ENCODE measurements at places on chromosomes 12 and 14.

GRCh38 chr14:52032204-52032801 is 36.6 kb downstream of the NID2 start:
- DNase-seq: no peak

DNA sequence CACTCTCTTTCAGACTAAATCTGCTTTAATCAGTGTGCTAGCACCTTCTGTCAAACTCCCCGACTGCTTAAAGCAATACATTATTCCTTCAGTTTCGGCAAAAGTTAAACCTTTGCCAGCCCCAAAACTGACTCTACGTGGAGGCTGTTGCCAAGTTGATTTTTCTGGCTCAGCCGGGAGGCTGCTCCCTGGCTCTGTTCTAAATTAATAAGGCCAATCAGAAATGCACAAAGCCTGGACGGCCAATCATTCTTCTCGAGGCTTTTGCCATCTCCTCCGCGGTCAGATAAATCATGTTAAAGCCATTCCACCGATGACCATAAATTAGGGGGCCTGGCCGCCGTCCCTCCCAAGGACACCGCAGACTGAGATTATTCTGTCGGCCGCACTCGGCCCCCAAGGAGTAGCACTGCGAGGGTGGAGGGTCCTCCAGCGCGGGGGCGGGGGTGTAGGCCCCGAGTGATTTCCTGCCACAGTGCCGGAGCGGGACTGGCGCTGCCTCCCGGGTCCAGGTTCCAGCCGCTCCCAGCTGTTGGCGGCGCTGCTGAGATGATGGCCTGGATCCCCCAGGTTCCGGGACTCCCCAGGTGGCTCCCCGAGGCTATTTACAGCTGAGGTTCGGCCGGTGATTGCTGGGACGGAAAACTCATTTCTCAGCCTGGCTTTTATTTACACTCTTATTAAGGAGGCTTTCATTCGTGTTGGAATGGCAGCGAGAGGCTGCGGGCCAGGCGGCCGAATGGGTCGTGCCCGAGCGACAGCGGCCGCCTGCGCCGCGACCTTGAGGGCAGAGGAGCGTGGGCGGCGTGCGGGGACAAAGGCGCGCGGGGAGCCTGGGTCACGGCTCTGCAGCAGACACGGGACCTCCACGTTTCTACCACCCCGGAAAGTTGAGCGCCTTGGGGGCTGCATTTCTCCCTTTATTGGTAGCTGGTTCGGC is 165.1 kb downstream of the MON2 start:
- DNase-seq: no peak

GRCh38 chr12:34348836-34349672 is 326.8 kb downstream of the ALG10 start:
- DNase-seq: no peak

GRCh38 chr12:129871991-129872972 is 31.5 kb downstream of the TMEM132D start:
- no peak for DNase-seq

DNA sequence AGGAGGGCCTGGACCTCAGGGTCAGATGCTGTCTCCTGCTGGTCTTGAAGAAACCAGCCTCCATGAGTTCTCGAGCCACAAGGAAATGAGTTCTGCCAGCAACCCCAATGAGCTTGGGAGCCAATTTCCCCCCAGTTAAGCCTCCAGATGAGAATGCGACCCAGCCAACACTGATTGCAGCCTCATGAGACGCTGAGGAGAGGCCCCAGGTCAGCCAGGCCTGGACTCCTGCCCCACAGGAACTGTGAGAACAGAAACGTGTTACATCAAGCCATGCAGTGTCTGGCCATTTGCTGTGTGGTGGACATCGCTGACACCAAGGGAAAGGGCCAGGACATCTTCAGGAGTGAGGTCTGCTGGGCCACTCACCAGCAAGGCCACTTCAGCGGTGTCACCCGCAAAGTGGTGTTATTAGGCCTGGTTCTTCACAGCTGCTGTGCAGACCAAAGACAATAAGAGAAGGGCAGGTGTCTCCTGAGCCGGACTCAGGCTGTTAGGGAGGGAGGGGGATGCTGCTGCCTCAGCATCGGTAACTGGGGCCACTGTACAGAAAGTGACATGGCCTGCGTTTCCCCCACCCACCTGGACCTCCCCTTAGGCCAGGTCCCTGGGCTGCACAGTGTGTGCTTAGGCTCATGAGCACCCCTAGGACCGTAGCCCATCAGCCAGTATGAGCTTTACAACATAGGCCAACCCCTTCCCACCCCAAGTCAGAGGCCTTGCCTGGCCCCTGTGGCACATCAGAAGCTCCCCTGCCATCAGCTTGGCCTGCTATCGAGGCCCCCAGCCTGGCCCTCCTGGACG is 272.4 kb upstream of the RTL1 start:
- DNase-seq: no peak

- no peak for DNase-seq
Observed at GRCh38 chr12:53564941-53565340, 57.7 kb upstream of the NPFF start.

DNA sequence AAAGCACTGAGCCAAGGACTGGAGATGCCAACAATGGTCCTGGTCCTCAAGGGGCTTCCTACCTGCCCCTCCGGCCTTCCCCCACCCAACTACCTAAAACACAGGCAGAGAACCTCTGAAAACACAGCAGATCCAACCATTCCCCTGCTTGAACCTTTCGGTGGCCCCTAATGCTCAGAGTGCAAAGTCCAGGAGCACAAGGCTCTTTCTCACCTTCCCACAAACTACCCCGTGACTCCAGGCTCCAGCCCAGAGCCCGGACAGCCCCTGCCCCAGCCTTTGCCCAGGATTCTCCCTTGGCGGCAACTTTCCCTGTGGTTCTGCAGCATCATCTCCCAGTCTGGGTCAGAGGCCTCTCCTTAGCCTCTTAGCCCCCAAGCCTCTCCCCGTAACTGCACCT is 1.6 kb upstream of the CD9 start:
- DNase-seq: no peak

- no peak for DNase-seq
Observed at GRCh38 chr14:69713209-69713781, 53.6 kb upstream of the SRSF5 start.

DNA sequence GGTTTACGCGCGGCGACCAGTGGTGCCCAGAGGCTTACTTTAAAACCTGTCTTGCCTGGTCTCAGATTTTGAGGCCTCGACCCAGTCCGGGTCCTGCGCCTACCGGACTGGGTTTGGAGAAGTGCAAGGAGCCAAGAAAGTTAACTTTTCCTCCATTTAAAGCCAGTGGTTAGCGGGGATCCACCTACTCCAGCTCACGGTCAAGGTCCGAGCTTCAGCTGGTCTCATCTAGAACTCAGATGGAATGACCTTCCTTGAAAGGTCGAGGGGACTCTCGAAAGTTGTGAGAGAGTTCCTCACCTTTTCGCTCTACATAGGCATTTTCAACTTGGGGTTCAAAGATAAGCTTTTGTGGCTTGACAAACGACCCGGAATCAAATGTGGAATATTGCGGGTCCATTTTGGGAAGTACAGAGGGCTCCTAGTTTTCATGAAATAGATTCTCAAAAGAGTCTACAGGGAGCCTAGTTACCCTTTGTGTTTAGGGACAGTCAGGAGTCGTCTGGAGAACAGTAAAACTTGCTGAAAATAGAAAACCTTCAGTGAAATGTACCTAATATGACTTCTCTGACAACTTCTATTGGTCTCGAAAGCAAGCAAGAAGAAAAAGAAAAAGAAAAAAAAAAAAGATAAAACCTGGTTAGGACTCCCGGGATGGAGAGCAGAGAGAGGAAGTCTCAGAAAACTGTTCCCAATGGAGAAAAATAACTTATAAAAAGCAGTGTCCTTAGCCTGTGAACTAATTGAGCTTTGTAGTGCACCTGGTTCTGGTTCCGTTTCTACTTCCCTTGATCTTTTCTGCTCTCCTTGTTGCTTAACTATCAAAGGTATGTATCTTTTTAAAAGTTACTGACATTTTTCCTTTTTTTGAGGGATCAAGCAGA is 1.4 kb downstream of the KCNMB4 start:
- no peak for DNase-seq

- DNase-seq: no peak
Observed at GRCh38 chr12:4435537-4435936, 10.1 kb downstream of the FGF6 start.

DNA sequence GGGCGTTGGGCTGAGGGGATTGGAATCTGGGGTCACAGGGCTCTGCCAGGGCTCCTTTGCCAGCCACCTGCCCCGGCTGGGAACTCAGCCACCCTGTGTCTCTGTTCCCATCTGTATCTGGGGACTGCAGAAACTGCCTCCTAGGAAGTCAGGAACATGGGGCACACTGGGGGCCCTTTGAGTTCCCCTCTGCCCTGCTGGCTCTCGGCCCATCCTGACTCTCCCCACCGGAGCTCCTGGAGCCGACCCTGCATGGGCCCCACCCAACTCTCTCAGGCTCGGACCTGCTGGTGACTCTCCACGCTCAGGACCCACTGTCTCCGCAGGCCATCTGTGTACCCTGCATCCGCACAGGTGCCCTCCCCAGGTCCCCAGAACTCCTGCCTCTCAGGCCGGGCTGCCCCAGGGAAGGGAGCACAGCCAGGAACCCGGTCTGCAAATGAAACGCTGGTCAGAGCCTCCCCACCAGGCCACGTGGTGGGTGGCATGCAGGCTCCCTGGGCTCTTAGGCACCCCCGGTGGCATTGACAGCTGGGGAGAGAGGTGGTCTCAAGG is 82.8 kb downstream of the KIF26A start:
- no peak for DNase-seq

DNA sequence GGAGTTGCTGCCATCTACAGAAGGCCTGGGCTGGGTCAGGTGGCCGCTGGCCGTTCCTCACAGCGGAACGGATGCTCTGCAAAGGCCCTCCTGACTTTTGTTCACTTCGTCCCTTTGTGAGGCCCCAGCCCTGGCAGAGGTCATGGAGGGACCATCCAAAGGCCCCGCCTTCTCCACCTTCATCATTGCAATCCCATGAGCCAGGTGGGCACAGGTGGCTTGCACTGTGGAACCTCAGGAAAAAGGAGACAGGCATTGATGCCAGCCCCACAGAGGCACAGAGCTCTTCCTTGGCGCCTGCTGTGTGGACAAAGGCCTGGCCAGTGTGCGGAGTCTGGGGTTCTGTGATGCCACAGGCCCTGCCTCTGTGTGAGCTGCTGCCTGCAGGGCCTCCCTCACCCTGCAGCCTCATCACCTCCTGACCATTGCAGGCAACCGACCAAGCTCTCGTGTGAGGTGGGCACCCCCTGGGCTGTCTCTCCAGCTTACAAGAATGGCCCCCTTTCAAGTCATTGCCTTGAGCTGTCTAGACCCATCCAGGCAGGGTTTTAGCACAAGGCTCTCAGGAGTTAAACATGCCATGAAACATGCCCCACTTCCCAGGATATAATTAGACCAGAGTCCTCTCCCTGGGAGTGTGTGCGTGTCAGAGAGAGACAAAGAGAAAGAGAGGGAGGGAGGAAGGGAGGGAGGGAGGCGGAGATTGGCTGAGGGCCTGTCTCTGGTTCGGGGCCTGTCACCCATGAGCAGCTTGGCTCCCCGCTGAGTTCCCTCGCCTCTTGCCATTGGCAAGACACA is 19.3 kb downstream of the NFKBIA start:
- DNase-seq: no peak

- DNase-seq: no peak
Observed at GRCh38 chr12:25960961-25961360, 2.5 kb downstream of the RASSF8 start.

DNA sequence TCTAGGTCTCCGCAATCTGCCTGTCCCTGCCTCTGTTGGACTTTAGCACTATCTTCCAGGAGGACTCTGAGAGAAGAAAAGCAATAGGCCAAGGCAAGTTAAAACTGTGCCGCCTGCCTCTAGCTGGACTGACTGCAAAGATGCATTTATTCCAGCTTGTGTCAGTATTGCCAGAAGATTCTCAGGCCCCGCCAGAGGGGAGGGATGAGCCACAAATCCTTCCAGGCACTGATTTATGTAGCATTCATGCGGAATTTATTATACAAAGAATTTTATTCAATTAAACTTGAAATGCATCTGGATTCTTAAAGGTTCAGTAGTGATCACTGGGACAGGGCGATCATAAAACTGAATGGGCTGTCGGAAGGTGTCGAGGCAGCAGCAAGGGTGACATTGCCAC is 19.8 kb downstream of the MMAB start:
- DNase-seq: no peak

GRCh38 chr12:7497661-7498060 is 5.9 kb downstream of the CD163 start:
- DNase-seq: no peak

- DNase-seq: no peak
Observed at GRCh38 chr12:124740691-124741137, 123.0 kb downstream of the SCARB1 start.

- DNase-seq: no peak
Observed at GRCh38 chr12:63480186-63480585, 188.1 kb downstream of the DPY19L2 start.

- DNase-seq: no peak
Observed at GRCh38 chr14:24367514-24368211, at the start of gene NFATC4. Gene NFATC4, plus strand, starts transcription at chr14:24368184. Its CDS starts 157 bp downstream, at chr14:24368341.

GRCh38 chr12:126419131-126419530 is 1353.9 kb downstream of the AACS start:
- DNase-seq: no peak

DNA sequence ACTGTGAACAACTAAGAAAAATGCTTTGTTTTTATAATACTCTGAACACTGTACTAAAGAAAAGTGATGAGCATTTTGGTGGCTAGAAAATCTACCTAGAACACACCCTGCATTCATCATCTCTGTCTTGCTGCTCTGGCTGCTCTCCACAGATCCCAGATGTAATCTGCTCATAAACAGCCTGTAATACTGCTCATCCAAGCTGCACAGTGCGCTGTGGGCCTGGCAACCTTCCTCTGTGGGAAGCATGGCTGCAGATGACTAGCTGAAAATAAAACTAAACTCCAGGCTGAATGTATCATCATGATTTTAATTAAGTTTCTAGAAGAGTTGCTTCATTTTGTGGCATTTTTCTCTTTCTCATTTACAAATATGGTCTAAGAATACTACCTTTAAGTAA is 200.7 kb downstream of the SLC2A13 start:
- DNase-seq: no peak

GRCh38 chr12:96258104-96258961 is 64.2 kb downstream of the ELK3 start:
- no peak for DNase-seq

GRCh38 chr12:23424685-23425084 is 524.8 kb downstream of the SOX5 start:
- no peak for DNase-seq

DNA sequence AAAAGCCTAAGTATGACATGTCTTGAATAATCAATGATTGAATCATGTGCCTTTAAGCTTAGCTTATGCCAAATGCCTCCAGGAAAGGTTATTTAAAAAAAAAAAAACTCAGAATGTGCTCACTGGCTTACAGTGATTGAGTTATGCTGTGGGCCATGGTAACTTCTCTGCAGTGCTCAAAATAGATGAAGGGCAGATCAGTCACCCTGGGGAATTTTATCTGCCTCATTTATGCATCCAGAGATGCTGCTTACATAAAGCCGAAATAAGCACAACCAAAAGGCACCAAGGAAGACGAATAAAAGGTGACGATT is 118.7 kb upstream of the MDM1 start:
- no peak for DNase-seq

DNA sequence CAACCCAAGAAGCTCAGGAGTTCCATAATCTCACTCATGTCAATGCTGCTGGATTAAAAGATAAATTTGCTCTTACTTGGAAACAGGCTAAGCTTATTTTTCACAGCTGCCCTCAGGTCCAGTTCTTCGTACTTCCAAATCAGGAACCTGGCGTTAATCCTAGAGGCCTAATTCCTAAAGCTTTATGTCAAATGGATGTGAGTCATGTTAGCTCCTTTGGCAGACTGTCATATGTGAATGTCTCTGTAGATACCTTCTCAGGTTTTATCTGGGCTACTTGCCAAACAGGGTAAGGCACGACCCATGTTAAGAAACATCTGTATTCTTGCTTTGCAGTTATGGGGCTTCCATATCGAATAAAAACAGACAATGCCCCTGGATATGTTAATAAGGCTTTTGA is 504.6 kb downstream of the ALG10 start:
- no peak for DNase-seq
